Body of pancreas (tissue), 4 donors: ENCODE measurements at places on chromosomes 7 and 10. TPM values are rescaled to one million over a fixed set of nuclear protein-coding genes. Genes with fewer than 3 reads are reported as not detected.

Gene LBX1
- total RNA-seq: not detected

Gene SPAM1
- total RNA-seq: not detected

Gene SEMA3C
- total RNA-seq: 3.0 TPM

Gene SMKR1
- total RNA-seq: not detected

Gene NME8
- not detected for total RNA-seq

Gene ABHD11
- 21.5 TPM for total RNA-seq

Gene ATAD1
- total RNA-seq: 16.9 TPM

Gene FAM25A
- total RNA-seq: not detected

Gene GATA3
- 0.26 TPM for total RNA-seq

Gene RARRES2
- total RNA-seq: 245 TPM
